NCI-H1417 treated with DMSO at 0.1 percent for 48 hours (cell line): ENCODE measurements at places on chromosomes 5 and 9.

- DNase-seq, result no peak
Observed at GRCh38 chr5:6039111-6039510, 339.2 kb downstream of the MED10 start.

GRCh38 chr5:18720002-18720401 is 1085.7 kb downstream of the TAF11L14 start:
- DNase-seq, result peak; percentile 5

GRCh38 chr5:172303572-172304335 is 20.2 kb upstream of the UBTD2 start:
- DNase-seq, result no peak

DNA sequence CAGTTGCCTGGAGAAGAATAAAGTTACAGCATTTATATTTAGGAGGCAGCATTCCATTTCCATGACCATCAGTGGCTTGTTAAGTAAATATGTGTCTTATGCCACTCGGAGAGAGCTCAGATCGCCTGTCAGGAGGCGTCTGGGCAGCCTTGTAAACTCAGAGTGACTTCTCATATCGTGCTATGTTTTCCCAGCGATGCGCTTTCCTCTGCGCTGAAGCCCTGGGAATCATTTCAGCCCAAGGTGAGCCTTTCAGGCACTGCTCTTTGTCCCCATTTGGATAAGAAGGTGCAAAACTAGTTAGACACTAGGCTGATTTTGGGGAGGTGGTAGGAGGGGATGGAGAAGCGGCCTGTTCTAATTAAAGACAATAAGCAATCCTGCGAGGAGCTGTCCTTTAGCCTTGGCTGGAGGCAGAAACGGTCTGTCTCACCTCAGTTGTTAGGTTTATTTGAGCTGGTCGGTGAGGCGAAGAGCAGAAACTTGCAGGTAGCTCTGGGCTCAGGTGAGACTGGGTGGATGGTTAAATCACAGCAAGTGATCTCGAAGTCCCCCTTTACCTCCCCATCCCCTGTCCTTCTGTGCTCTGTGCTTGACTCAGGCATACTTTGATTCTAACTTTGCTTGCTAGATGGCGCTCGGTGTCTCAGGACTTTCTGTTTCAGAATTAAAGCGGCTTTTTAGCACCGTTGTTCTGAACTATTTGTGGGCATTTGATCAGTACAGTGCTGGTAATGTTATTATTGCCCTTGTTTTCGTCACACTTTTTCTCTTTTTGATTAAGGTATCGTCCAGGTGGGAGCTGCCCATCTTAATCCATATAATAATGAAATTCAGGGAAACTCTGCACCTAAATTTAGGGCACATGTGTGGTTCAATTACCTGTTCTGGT is 24.6 kb downstream of the NR2F1 start:
- DNase-seq, result no peak

GRCh38 chr5:94523018-94523417 is 95.4 kb downstream of the KIAA0825 start:
- no peak for DNase-seq

GRCh38 chr5:62578540-62578939 is at the start of gene LRRC70:
Gene LRRC70 (plus strand): TSS chr5:62578819. CDS start chr5:62579439, 620 bp downstream.
- DNase-seq, result no peak

DNA sequence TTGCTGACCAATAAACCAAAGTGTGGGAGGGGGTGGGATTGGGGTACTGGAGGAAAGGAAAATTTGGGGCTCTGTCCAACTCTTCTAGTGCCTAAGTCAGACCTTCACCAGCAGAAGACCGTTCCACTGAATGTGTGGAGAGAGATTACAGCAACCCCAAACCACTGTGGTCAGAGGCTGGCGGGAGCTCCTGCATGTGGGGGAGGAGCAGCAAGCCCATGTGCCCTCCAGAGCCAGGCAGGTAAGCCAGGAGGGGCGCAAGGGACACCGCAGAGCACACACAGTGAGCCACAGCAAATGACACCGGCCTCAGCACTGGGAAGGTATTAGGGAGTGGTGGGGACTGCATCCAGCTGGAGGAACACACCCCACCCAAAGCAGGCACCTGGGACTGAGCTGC is 62.9 kb downstream of the SMIM23 start:
- DNase-seq, result no peak

DNA sequence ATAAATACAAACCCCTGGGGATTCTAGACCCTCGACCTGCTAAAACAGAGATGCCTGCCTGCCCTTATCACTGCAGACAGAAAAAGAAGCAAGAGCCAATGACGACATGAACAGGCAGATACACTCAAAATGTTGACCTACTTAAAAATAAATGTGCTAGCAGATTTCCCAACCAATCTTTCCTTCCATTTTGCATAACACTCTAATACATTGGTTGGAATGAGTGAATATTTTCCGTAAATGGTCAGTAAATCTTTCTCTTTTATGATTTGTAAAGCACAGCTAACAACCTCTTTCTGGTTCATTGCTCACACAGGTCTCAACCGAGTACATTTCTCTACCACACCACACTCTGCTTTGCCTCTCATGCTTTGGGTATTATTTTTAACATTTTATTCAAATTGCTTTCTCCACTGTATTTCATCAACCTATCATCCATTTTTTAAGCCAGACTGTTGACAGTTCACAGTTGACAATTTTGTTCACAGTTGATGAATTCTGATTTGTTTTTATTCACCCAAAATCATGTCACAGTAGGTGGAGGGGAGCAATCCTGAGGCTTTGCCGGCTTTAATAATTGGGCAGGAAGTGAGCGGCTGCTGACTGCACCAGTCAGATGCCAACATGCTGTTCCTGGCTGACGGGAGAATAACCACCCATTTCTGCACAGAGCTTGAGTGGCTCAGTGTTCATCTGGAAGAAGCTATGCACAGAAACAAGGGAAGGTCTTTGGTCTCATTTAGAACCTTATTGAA is 426.6 kb downstream of the SPOCK1 start:
- no peak for DNase-seq

GRCh38 chr5:86894056-86894455 is 276.3 kb downstream of the COX7C start:
- DNase-seq, result no peak
